ENCODE measurements at places on chromosomes 7 and 10.
A peak's percentile ranks its signal among the peaks of the same experiment; 100 is the strongest.

- no peak for DNase-seq
Observed at GRCh38 chr10:59879363-59879913, 26.9 kb downstream of the CCDC6 start.

GRCh38 chr7:115731796-115732471, 298.6 kb downstream of the TFEC start:
- no peak for DNase-seq

GRCh38 chr7:31256506-31256905, 84.0 kb downstream of the NEUROD6 start:
- DNase-seq: no peak

GRCh38 chr10:113094114-113094486, 144.1 kb downstream of the TCF7L2 start:
- no peak for DNase-seq

DNA sequence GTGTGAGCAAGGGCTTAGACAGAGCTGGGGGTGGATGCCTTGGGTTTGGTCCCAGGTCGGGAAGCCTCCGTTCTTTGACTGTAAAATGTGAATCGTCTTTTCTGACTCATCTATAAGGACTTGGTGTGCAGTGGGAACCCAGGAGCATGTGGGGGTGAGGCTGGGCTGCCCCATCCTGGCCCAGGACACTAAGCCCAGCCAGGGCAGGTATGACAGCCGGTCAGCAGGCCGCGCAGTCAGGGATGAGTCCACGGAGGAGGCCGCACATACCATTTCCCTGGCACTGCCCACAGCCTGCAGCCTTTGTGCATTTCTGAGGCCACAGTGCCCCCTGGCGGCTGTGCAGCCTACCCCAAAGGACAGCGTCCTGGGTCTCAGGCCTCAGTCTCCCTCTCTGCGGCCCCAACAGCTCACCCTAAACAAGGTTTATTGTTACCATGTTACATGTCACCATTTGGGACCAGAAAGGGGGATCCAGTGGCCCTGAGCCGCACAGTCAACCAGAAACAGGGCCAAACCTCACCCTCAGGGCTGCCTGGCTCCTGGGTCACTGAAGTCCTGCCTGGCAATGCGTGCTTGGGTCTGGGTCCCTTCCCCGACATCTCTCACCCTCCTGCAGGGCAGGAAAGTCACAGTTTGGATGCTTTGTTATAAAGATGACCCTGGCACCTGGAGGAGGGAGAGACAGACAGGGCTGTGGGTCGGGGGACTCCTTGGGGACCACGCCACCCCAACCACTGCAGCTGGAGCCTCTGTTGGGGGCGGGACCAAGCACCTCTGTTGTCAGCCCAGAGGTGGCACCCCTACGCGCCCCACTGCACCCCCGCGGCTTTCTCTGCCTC, 14.4 kb upstream of the SH2B2 start:
- peak; percentile 84 for DNase-seq

GRCh38 chr7:29345590-29345989, 151.0 kb downstream of the CHN2 start:
- peak; percentile 51 for DNase-seq

DNA sequence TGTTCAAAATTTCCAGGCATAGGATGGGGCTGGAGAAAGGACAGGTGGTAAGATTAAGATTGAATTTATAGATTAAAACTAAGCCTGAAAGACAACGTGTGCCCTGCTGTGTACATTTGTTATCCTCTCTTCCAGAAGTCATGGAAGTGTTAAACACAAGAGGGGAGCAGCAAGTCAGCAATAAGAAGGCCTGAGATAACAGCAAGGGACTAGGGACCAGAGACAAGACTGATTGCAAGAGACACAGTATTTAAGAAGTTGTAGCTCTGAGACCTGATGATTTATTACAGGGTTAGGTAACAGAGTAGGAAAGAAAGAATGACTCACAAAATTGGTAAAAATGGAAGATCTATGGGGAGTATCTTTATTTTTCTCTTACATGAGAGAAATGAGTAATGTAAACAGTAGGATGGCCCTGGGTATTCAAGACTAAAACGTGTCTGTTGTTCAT, 55.7 kb upstream of the COL1A2 start:
- DNase-seq: no peak

DNA sequence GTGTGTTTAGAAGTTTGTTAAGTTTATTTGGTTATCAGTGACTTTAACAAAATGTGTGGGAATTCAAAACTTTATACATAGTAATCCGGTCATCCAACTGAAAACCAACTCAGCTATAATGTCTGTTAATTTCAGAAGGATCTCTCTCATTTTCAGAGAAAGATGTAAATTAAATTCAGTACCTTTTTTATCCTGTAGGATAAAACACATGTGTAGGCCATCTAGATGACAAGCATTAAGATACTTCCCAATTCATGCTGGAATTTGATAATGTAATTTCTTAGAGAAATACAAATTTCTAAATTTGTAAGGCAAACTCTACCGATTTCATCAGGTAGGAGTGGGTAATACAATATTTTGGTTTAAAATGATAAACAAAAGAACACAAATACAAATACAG, 43.4 kb upstream of the STEAP4 start:
- no peak for DNase-seq

DNA sequence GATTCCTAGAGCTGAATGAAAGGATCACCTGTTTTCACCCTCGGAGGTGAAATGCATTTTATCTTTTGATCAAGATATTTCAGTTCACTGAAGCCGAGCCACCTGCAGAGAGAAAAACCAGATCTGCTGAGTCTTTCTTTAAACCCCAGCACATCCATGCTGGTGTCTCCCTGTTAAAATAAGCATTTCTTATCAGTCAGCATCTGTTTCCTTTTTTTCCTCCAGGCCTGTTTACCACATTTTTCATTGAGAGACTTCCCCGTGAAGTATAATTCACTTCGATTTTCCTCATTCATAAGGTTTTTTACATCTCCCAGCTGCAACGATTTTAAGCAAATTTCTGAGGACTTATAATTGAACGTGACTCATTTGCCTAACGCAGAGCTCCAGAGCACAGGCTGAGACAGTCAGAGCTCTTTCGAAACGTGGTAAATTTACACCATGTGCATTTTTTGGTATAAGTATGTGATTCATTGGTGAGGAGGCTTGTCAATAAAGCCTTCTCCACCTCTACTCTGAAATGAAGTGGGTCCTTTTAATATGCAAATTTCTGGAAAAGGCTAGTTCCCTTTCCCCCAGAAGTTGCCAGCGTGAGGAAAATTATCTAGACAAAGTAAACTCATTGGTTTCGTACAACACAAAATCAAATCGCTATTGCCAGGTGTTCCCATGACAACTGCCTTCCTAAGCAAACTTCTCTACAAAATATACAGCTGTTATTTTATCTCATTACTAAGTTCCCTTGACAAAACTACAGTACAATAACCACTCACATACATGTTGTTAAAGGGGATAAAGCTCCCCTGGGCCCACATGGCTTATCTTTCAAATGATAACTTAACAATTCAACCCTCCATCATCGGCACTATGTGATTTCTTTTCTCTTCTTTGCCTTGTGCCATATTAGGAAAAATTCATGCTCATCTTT, 374.8 kb upstream of the AKR1E2 start:
- no peak for DNase-seq

GRCh38 chr7:131196803-131197202, 130.9 kb upstream of the MKLN1 start:
- no peak for DNase-seq
